ENCODE measurements at places on chromosomes 3 and 15. TPM values are rescaled to one million over a fixed set of nuclear protein-coding genes. Genes with fewer than 3 reads are reported as not detected.

GRCh38 chr3:195616681-195617080, 32.9 kb upstream of the APOD start:
- no peak for DNase-seq

DNA sequence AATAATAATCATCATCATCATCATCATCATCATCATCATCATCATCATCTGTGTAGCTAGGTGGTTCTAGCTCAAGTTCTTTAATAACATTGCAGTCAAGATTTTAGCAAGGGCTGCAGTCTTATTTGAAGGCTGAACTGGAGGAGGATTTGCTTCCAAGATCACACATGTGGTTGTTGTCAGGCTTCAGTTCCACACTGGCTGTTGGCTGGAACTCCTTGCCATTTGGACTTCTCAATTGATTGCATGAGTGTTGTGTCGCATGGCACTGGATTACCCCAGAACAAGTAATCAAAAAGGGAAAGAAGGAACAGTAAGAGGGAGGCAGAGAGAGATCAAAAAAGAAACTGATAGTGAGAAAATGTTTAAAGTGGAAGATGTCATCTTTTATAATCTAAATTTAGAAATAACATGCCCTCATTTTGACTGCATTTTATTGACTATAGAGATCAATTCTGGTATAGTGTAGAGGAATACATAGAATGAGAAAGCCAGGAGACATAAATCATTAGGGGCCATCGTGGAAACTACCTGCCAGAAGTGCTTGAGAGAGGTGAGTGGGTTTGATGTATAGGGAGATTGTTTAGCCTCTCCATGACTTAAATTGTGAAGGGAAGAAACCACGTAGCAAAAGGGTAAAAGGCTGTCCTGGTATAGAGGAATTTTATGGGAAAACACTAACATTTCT, 346.6 kb upstream of the RBMS3 start:
- no peak for DNase-seq

DNA sequence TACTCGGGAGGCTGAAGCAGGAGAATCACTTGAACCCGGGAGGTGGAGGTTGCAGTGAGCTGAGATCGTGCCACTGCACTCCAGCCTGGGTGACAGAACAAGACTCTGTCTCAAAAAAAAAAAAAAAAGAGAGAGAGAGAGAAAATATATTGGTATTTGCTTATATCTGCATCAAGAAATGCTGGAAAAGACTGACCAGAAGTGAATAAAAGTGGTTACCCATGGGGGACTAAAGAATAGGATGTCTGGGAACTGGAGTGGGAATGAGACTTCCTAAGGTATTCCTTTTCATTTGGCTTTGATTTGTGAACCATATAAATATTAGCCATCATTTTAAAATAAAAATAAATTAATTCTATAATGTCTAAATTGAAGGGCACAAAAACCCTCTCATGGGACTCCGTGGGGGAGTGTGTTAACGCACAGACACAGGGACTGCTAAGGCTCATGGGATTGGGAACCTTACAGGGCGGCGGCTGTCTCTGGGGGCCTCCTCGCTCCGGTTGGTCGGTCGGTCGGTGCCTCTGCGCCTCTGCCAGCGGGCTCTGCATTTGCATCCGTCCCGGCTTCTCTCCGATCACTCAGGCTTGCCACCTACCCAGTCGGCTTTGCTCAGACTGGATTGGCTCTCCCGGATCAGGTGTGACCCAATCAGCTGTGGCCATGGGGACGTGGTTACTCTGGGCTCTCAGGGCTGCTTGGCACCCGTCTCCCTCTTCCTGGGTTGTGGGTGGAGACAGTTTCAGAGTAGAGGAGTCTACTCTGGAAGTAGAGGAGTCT, 12.7 kb upstream of the TSPAN3 start:
- peak; percentile 93 for DNase-seq

Gene NR2E3
- polyA plus RNA-seq, result not detected

Gene TM4SF18
- polyA plus RNA-seq, result 14.2 TPM

Data from kidney (tissue), 22 donors.